Esophagus mucosa (tissue), 1 donor: ENCODE measurements at places on chromosomes 6 and 20.

GRCh38 chr20:47780720-47781389, 4.4 kb downstream of the SULF2 start:
- ATAC-seq: no peak

DNA sequence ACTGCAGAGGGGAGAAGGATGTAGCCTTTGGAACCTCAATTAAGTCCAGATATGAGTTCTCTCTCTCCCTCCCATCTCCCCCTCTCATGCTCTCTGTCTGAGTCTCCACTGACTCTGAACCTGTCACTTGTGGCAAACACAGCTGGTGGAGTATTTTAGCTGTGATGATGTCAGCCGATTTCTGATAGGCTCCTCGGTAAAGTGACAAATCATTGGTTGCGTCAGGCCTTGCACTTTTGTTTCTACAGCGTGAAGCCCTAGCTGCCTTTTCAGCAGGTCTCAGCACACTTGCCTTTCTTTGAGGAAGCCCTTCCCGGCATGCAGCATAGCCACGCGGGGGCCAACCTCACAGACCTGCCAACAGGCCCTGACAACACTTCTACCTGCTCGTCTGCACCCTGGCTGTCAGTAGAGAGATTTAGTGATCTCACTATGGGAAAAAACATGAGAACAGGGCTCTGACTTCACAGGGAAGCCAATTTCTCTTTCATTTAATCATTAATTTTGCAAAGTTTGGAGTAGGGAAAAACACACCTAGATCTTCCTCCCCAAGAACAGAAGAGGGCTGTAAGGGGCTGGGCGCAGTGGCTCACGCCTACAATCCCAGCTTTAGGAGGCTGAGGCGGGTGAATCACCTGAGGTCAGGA, 84.4 kb downstream of the GMPR start:
- ATAC-seq: peak; percentile 85

DNA sequence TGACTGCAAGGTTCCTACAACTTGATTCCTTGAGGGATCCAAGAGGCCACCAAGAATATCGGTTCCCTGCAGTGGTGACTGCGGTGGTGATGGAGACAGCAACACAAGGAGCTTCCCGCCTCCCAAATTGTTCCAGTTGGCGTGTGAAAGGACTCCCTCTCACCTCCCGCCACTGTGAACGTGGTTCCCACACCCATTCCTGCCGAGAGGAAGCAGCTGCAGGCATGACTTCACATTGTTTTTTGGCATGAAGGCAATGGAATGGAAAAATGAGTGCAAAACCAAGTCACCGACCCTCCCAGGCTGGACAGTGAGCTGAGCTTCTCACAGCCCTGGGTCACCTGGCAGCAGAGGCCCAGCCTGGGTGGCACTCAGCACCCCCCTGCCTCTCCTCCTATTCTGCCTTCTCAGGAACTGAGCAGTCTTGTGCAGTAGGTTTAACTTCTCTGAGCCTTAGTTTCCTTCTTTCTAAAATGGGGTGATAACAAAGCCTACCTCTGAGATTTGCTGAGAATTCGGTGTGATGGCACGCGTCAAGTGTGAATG, 75.0 kb downstream of the CNKSR3 start:
- no peak for ATAC-seq

- ATAC-seq: no peak
These were observed 51.7 kb upstream of the TBX18 start for GRCh38 chr6:84815896-84816735.

DNA sequence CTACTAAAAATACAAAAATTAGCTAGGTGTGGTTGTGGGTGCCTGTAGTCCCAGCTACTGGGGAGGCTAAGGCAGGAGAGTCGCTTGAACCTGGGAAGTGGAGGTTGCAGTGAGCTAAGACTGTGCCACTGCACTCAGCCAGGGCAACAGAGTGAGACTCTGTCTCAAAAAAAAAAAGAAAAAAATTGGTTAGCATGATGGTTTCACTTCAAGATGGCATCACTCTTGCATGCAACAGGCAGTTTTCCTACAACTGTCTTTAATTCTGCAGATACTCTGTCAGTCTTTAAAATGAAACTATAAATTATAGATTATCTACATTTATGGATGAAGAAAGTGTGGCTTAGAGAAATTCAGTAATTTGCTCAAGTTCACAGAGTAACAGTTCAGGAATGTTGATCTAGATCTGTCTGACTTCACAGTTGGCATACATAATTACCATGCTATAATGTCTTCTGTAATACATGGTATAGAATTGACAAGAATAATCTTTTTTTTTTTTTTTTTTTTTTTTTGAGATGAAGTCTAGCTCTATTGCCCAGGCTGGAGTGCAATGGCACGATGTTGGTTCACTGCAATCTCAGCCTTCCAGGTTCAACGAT, 27.0 kb downstream of the ITCH start:
- ATAC-seq: no peak

- ATAC-seq: no peak
These were observed 13.0 kb upstream of the GRM4 start for GRCh38 chr6:34158876-34159275.

DNA sequence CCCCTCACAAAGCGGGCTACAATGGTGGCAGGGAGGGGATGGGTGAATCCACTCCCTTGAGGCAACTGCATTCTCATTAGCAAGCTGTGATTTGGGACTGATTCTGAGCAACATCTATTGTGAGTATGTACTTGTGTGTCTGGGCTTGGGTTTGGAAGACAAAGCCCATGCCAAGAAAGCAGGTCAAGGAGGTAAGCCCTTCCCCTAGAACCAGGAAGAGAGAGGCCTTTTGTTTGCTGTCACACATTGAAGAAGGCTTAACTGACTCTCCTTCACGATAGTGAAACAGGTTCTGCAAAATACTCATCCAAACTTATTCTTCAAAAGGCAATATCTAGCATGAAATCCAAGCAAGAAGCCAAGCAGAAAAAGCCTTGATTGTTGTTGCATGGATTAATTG, 403.1 kb upstream of the ID4 start:
- ATAC-seq: peak; percentile 98

- no peak for ATAC-seq
These were observed 263.4 kb downstream of the UTRN start for GRCh38 chr6:144548536-144548935.

GRCh38 chr20:23260181-23260840, 90.3 kb upstream of the NXT1 start:
- ATAC-seq: no peak

GRCh38 chr6:170272341-170273065, 18.4 kb downstream of the DLL1 start:
- no peak for ATAC-seq

GRCh38 chr20:21344961-21345360, 41.8 kb downstream of the XRN2 start:
- no peak for ATAC-seq

DNA sequence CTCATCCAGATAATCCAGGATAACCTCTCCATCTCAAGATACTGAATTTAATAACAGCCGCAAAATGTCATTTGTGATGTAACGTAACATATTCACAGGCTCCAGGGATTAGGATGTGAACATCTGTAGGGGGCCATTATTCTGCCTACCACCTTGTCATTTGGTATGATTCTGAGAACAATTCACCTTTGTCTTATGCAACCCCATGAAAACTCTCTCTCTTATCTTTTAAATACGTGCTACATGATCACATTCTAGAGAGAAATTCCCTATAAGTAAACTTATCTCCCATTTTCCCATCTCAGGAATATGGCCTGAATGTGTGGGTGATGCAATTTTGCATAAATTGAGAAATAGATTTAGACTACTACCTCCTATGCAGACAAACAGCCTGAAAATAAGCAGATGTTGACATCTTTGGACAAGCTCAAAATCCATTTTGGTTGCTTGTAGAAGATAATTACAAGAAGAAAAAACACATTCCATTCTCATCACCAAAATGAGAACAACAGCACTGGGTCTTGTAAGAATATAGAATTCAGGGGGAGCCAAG, 255.4 kb upstream of the STXBP5 start:
- no peak for ATAC-seq

GRCh38 chr6:17390276-17390675, 3.1 kb upstream of the CAP2 start:
- ATAC-seq: no peak

GRCh38 chr6:169451065-169451838, 197.6 kb upstream of the THBS2 start:
- no peak for ATAC-seq

GRCh38 chr20:45363611-45364492, 896 bp downstream of the SYS1 start:
- ATAC-seq: no peak

- peak; percentile 78 for ATAC-seq
These were observed 113.4 kb downstream of the EYA2 start for GRCh38 chr20:47007826-47008655.

GRCh38 chr6:145836772-145837171, 22.2 kb upstream of the FBXO30 start:
- ATAC-seq: no peak

GRCh38 chr6:155313602-155314091, 637 bp downstream of the TFB1M start:
- peak; percentile 23 for ATAC-seq
